BJ (cell line): ENCODE measurements at places on chromosomes 1 and 21.

DNA sequence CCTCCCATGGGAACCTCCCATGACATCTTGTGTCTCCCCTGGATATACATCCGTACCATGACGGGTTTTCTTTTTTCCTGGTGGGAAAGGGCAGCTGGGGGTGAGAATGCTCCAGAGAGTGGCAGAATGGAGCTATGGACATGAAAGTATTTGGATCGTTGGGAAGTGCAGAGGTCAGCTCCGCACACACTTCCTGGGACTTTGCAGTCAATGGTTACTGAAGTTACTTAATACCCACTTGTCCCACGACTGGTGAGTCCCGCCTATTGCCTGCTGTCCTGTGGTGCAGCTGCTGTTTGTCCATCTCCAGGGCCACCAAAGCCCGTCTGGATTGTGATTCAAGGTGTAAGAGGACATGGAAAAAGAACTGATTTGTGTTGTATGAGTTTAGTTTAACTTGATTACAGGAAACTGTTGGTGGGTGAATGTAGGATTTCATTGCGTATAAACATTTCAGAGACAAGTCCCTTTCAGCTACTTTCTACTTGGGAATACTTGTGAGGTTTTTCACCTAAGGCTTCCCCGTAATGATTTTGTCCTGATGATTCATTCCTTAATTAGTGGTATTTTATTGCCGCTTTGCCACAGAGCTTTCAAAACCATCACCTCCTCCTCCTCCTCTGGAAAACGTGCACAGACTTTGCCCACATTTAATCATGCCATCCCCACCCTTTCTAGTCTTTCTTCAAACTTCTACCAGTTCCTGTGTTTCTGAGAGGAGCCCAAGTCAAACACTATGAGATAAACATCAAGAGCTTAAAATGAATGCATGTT, 308.8 kb downstream of the KIF26B start:
- DNase-seq, result no peak

- no peak for DNase-seq
Measured at GRCh38 chr1:99677416-99677815, 31.5 kb downstream of the PALMD start.

- DNase-seq, result no peak
Measured at GRCh38 chr21:43890042-43890441, 25.0 kb downstream of the AGPAT3 start.

DNA sequence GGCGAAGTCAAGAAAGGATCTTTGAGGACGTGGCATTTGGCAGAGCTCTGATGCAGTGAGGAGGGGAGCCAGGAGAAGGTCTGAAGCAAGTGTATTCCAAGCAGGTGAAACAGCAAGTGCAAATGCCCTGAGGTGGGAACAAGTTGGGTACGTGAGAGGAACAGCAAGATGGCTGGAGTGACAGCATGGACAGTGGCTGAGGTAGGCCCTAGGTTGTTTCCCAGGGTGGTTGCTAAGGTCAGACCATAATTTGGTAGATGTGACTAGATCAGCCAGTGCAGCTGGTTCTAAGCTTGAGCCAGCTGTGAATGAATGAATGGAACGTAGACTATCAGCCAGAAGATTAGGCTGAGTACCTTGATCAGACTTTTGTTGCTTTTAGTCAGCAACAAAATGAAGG, 37.5 kb upstream of the JUN start:
- no peak for DNase-seq

GRCh38 chr1:22569269-22569668, 6.0 kb downstream of the EPHA8 start:
- no peak for DNase-seq

GRCh38 chr1:3170561-3171453, 101.8 kb downstream of the PRDM16 start:
- DNase-seq, result no peak

GRCh38 chr1:55876276-55877060, 661.3 kb upstream of the USP24 start:
- DNase-seq, result no peak

GRCh38 chr21:34279883-34280282, 83.9 kb upstream of the KCNE2 start:
- DNase-seq, result no peak
